ENCODE measurements at places on chromosomes 1 and 21. TPM values are rescaled to one million over a fixed set of nuclear protein-coding genes. Genes with fewer than 3 reads are reported as not detected.

Gene CDA
- not detected for total RNA-seq

Gene PADI4
- 1.0 TPM for total RNA-seq

Gene FAM167B
- total RNA-seq = 1.0 TPM

Gene KRTAP27-1
- total RNA-seq = not detected

DNA sequence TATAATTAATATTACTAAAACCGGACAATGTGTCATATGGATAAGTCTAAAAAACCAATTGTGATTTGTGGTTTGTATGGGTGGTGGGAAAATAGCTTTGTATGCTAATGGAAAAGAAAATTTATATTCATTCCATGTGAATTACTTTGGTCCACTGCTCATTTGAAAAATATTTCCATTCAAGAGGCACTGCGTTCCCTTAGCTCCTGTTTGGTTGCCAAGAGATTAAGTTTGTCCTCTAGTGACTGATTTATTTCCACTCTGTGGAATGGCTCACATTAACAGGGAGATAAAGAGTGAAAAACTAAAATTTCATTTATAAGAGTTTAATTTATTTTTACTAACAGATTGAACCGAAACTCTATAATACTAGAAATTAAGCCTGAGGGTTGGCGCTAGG lies 744.1 kb upstream of the CHRM3 start:
- DNase-seq = no peak

GRCh38 chr1:164325786-164326185 lies 233.2 kb upstream of the PBX1 start:
- DNase-seq = no peak

GRCh38 chr1:14263225-14263624 lies 335.3 kb upstream of the KAZN start:
- no peak for DNase-seq

DNA sequence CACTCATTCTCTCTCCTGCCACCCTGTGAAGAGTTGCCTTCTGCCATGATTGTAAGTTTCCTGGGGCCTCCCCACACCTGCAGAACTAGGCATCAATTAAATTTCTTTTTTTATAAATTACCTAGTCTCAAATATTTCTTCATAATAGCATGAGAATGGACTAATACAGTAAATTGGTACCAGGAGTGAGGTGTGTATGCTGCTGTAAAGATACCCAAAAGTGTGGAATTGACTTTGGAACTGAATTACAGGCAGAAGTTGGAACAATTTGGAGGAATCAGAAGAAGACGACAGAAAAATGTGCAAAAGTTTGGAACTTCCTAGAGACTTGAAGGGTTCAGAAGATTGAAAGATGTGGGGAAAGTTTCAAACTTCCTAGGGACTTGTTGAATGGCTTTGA lies 308.1 kb upstream of the TMPRSS15 start:
- no peak for DNase-seq

DNA sequence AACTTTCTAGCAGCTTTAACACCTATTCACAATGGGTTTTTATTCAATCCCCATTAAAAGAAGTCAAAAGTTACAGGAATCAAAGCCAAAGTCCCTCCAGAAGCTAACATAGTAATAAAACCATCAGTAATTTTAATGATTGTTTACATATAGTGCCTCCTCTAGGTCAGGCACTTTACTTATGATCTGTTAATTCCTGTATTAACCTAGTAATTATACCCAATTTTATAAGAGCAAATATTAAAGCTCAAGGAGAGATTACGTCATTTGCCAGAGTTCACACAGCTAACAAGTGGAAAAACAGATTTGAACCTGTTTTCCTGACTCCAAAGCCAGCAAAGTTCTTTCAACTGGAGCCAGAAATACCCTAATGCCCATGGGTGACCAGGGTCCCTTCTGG lies 112.9 kb upstream of the F3 start:
- DNase-seq = no peak

DNA sequence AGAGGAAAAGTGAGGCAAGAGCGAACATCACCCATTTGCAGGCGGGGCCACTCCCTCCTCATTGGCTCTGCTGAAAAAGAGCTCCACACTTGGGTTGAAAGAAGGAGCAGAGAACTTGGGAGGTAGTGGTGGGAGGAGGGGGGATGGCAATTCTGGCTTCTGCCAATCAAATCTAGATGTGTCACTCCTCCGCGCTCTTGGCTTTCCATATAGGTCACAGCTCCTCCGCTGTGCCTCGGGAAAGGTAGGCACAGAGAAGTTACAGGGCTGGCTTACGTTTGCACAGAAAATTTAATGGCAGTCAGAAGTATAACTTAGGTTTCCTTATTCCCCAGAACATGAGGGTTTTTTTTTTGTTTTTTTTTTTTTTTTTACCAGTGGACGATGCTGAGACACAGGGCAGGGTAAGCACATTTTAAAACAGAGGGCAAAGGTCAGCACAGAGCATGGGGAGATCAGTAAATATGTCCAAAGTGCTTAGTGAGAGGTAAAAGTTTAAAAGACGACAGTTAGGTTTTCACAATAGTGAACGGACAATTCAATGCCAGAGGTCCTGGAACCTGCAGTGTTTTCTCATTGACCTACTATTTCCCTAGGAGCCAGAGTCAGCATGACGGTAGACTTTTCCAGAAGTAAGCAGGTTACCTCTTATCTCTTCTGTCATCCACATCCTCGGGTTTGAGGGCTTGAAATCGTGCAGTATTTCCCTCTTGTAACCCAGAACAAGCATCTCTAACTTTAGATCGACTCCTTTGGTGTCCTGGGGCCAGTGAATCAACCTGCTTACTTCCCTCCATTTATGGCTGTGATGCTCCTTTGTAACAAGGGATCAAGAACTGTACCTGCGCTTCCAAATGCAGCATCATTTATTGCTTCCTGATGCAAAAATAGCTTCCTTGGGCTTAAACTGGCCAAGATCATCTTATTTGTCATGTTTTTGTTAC lies 258.9 kb upstream of the PROX1 start:
- DNase-seq = no peak

GRCh38 chr1:18005238-18005637 lies 102.4 kb upstream of the IGSF21 start:
- no peak for DNase-seq

DNA sequence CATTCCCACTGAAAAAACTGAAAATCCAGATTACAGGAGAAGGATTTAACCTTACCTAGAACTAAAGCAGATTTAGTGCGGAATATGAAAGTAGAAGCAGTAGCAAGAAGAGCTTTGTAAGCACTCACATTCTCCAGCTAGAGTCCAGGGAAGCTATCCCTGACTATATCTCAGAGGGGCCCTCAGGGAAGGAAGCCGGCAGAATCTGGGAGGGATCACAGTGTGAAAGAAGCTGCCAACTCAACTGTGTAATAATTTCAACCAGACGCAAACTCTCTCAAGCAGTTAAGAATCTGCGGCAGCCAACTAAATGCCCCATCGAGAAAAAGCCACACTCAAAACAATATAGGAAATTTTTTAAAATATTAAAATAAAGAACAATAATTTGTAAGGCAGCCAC lies 163.8 kb downstream of the EIF4G3 start:
- no peak for DNase-seq

DNA sequence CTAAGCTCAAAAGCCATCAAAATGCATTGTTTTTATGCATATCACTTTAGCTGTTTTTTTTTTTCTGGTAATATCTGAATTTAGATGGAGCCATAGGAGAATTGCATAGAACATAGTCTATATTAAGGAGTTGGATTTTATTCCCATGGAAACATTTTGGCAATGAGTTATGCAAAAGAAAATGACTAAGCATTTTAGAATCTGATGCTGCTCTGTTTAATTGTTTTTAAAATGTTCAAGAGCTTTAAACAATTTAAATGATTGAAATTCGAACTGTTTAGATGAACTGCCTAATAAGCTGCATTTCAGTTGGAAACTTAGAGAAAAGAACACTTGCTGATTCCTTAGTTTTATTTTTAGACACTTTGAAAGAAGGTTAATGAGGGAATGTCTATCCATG lies 1531.5 kb upstream of the B3GALT2 start:
- no peak for DNase-seq

All from T-cell (primary cell).